ENCODE measurements at places on chromosomes 2 and 18.

DNA sequence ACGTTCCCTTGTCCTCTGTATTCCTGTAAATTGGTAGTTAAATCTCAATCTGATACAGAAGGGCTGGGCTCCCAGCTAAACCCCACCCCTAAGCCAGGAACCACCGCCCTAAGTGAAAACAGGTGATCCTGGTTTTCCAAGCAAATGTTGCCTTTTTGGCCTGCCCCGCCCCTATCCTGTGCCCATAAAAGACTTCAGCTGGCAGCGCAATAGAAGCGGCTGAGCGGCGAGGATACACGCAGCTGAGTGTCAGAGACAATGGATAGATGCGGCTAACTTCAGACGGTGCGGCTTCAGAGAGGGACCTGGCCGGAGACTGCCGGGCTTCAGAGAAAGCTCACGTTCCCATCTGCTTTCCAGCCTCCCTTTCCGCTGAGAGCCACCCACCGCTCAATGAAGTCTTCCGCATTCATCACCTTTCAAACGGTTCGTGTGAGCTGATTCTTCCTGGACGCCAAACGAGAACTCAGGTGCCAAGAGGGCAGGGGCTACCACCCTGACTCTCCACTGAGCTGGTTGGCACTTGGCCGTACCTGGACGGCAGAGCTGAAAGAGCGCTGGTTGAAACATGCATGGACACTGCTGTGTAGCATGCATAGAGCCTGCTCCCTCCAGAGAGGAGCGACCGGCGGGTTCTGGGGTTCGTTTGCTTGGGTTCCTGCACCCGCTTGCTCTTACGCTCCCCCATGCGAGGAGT is 49.5 kb upstream of the POLE4 start:
- no peak for DNase-seq

- no peak for DNase-seq
Observed at GRCh38 chr2:25302758-25303375, 38.9 kb downstream of the DNMT3A start.

GRCh38 chr2:45648636-45649035 is 2.8 kb upstream of the PRKCE start:
- DNase-seq, result no peak

DNA sequence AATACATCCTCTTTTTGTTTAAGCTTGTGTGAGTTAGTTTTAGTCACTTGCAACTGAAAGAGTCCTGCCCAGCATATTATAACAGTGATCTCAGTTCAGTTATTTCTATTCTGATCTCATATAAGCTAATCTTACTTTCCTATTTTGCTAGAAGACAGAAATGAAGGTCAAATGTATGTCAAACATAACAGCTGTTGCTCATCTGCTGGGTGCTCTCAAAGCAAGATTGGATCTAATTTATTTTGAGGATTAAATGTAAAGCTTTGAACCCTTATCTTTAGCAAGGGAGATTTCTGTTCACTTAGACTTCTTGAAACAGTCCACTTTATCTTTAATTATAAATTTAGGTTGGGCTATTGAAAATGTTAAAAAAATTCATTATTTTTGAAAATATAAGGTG is 31.2 kb downstream of the CRYGD start:
- DNase-seq, result no peak

- no peak for DNase-seq
Observed at GRCh38 chr2:237336131-237336530, 77.8 kb downstream of the COL6A3 start.

DNA sequence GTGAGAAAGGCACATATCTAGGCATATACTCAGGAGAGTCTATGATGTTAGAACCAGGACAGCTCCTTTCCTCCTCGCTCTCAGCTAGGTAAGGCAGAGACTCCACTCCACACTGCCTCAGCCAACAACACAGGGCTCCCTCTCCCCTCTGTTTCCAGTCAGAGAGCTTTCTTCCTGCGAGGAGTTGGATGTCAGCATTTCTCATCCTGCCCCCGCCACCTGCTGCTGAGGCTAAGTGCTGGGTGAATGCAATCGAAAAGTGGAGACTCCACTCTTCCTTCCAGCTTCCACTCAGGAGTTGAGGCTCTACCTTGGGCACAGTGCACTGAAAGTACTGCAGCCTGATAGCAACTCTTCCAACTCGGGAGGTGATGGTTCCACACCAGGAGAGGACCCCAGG is 177.2 kb upstream of the RAB6C start:
- no peak for DNase-seq

DNA sequence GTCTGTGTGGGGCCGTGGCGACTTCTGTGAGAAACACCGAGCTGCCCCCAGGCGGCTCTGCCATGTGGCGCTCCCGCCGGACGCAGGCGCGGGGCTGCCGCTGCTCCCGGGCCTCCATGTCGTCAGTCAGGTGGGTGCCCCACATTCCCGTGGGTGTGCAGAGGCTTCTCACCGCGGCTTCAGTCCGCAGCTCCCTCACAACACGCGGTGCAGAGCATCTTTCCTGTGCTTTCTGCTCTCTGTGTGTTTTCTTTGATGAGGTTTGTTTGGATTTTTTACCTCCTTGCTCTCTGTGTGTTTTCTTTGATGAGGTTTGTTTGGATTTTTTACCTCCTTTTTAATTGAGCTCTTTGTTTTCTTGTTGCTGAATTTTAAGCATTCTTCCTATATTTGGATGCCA is 13.0 kb downstream of the AQP12A start:
- DNase-seq, result no peak

DNA sequence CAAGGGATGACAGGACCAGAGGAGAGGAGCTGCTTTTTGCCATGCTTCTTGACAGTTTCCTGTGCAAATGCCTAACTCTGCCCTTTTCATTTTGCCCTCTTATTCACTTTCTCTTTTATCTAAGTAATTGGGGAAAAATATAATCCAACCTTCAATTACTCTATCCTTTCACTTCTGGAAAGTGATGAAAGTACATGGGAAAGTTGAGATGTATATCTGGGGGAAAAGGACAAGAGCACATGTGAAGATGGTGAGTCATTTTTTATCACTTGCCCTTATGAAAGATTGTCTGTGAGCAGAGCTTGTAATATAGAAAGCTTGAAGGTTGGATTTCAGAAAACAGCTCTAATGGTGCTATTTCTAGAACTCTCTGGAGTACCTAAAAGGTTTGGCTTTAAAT is 1070.7 kb downstream of the CNTNAP5 start:
- DNase-seq, result no peak

GRCh38 chr2:46781468-46782189 is 134.0 kb downstream of the MCFD2 start:
- no peak for DNase-seq

Data from SJSA1 (cell line).